HS-5 (cell line): ENCODE measurements at places on chromosomes 11 and 22.

DNA sequence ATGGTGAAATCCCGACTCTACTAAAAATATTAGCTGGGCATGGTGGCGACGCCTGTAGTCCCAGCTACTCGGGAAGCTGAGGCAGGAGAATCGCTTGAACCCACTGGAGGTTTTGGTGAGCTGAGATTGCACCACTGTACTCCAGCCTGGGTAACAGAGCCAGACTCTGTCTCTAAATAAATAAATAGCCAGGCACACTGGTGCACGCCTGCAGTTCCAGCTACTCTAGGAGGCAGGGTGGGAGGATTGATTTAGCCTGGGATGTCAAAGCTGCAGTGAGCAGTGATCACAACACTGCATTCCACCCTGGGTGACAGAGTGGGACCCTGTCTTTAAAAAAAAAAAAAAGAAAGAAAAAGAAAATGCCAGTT is 17.4 kb downstream of the SUSD2 start:
- DNase-seq: no peak

- no peak for DNase-seq
These were observed 183.8 kb upstream of the NTM start for GRCh38 chr11:131186629-131187101.

- no peak for DNase-seq
These were observed 33.0 kb upstream of the P2RY2 start for GRCh38 chr11:73184953-73185671.

- no peak for DNase-seq
These were observed at the start of gene CPT1B for GRCh38 chr22:50577987-50578775. CPT1B (minus strand) TSS chr22:50578427; CDS start chr22:50577915, 512 bp downstream.

GRCh38 chr11:93189462-93189861 is 8.3 kb downstream of the SLC36A4 start:
- DNase-seq: no peak

DNA sequence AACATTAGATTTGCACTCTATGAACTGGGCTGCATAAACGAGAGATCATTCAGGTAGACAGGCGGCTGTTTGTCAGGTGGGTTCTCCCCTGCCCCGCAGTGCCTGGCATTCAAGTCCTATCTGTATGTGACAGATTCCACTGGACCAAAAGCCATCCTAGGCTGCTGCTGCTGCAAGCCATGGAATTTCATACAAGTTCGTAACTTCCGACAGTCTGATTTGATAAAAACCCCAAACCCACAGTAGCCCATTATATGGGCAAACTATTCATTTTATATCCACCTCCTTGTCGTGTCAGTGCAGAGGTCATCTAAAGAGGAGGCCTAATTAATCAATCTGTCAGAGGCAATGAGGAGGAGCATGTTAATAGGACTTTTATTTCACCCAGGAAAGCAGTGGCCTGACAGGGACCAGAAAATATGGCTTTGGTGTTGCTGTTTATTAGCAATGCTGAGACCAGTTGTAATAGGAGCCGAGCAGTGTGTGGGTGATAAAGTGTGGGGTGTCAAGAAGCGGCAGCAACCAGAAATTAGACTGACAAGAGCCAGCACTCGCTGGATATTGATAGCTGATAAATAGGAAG is 124.2 kb downstream of the ARL14EP start:
- DNase-seq: no peak

- peak; percentile 97 for DNase-seq
These were observed 85.4 kb downstream of the MTNR1B start for GRCh38 chr11:93054881-93055280.

GRCh38 chr22:46175631-46176030 is 25.3 kb downstream of the PPARA start:
- DNase-seq: peak; percentile 65

- DNase-seq: no peak
These were observed 2.6 kb upstream of the ME3 start for GRCh38 chr11:86675017-86675416.

DNA sequence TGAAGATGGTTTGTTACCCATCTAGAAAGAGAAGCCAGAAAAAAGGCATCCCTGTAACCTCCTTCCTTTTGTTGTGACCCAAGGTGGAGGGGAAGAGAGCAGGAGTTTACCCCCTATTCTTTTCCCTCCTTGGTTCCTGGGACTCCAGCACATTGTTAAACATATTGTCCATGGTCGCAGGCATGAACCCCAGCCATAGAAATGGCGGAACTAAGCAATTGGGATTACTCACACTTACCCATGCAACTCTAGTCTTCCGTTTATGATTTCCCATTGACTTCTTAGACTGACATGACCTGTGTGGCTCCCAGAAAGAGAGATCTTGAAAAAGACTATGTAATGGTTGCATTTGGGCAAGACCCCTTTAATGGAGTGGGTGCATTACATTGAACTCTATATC is 45.4 kb downstream of the OR4C46 start:
- DNase-seq: no peak

- DNase-seq: no peak
These were observed 622.3 kb upstream of the CHORDC1 start for GRCh38 chr11:90845126-90845525.

- no peak for DNase-seq
These were observed 27.2 kb downstream of the FADD start for GRCh38 chr11:70230151-70230839.

DNA sequence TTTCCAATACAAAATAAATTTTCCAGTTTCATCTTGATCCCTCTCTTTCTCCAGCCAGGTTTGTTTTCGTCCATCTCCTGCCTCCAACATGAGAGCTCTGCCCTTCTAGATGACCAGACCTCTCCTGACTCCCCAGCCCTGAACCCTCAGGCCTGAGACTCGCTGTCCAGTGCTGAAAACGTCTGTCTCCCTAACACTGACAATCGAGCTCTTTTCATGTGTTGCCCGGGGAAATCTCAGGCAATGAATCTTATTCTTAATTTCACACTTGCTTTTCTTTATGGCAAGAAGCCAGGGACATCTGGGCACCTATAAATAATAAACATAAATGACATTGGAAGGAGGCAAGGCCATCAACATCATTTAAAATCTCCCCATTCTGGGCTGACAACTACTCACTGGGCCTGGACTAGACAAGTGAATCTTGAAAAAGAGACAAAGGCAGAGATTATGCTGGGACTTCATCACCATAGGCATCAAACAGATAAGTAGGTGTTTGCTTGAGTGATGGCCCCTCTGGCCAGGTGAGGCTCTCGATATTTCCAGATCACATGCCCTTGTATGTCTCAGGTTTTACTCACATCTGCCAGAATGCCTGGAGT is 274.5 kb upstream of the B3GAT1 start:
- DNase-seq: no peak

- DNase-seq: no peak
These were observed 25.5 kb downstream of the SCGB1A1 start for GRCh38 chr11:62444236-62444833.

DNA sequence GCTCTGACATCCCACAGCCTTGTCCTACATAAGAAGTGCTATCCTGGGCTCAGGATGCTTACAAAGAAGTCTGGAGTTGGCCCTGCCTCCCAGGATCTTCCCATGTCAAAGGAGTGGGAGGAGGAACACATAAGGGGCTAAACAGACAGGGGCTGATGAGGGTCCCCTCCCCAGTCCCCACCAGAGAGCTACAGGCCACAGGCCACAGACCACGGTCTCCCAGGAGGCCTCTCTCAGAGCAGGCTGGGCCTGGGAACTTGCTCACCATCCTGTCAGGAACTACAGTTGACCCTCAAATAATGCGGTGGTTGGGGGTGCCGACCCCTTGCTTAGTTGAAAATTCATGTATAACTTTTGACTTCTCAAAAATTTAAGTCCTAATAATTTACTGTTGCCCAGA is 315.5 kb downstream of the NTM start:
- DNase-seq: no peak

- DNase-seq: no peak
These were observed 4.0 kb downstream of the DAGLA start for GRCh38 chr11:61683961-61684869.

GRCh38 chr11:44978274-44978960 is 27.7 kb upstream of the TP53I11 start:
- no peak for DNase-seq

GRCh38 chr11:98679673-98680072 is 341.1 kb upstream of the CNTN5 start:
- DNase-seq: no peak

DNA sequence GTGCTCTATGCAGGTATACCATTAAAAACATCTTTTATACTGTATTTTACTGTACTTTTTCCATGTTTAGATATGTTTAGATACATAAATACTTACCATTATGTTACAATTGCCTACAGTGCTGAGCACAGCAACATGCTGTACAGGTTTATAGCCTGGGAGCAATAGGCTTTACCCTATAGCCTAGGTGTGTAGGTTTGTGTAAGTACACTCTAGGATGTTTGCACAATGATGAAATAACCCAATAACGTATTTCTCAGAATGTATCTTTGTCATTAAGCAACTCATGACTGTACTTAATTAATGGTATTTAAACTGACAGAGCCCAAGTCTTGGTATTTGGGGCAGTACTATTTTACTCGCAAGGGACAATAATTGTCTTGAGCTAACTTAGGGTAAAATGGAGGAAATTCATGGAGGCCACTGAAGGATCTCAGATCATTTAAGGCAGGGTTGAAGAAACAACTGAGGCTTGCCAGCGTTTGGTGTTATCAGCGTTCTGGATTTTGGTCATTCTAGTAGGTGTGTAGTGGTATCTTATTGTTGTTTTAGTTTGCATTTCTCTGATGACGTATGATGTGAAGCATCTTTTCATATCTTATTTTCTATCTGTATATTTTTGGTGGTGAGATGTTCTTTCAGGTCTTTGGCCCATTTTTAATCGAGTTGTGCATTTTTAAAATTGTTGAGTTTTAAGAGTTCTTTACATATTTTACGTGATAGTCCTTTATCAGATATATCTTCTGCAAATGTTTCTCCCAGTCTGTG is 42.4 kb downstream of the ADAMTS15 start:
- DNase-seq: no peak

DNA sequence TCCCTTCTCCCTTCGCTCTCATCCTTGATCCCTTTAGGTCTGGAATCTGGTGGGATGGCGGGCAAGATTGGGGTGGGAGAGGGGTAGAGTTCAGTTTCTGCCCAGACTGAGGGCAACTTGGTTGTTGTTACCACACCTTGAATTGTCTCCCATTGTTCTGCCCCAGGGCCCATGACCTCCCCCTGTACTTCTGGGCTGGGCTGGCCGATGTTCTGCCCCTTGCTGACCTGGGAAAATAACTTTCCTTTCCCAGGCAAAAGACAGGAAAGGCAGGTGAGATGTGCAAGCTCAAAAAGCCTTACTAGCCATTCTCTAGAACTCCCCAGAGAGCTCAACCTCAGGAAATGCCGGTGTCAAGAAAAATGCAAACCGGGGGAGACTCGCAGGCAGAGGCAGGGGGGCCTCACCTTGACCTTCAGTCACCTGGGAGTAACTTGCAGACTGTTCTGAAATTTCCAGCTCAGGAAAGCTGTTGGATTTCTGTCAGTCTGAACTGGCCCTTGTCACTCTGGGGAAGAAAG is 32.4 kb upstream of the EIF3D start:
- no peak for DNase-seq

DNA sequence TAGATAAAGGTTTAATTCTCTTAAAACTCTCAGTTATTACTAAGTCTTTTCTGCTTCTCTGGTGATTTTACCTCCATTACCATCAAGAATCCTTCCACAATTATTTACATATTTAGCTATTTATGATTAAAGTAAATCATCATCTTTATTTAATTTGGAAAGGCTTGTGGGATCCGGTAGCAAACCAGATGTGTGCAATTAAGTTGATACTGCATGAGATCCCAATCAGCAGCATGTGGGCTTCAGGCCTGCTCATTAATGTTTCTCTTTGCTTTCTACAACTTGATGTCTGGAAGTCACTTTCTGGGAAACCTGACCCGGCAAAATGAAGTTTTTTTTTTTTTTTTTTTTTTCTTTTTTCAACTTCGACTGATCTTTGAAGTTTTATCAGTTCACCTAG is 558.4 kb upstream of the ANO5 start:
- no peak for DNase-seq

GRCh38 chr11:60159868-60160267 is 23.0 kb downstream of the MS4A6A start:
- no peak for DNase-seq

- DNase-seq: no peak
These were observed 18.3 kb downstream of the CLMP start for GRCh38 chr11:123176785-123177184.

GRCh38 chr11:1938343-1939005 is 8.7 kb upstream of the MRPL23 start:
- no peak for DNase-seq

- DNase-seq: no peak
These were observed 6.4 kb downstream of the SIGIRR start for GRCh38 chr11:408154-409007.

DNA sequence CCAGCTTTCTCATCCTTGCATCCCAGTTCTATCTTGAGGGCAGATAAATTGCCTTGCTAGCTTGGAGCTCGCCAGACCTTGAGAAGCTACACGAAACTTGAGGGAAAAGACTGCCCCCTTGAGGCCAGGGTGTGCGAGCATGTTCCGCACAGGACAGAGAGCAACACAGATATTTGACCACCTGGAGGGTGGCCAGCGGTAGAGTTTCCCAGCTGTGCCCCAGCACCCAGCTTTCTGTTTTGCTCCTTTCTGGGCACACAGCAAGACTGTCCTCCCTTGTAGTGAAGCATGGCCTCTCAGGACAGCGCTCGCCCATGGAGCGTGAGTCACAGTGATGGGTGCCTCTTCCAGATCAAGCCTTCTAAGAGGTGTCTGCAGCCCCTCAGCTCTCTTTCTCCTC is 23.5 kb downstream of the SPATA19 start:
- no peak for DNase-seq

- DNase-seq: no peak
These were observed 4.3 kb upstream of the RRM1 start for GRCh38 chr11:4090258-4090657.

DNA sequence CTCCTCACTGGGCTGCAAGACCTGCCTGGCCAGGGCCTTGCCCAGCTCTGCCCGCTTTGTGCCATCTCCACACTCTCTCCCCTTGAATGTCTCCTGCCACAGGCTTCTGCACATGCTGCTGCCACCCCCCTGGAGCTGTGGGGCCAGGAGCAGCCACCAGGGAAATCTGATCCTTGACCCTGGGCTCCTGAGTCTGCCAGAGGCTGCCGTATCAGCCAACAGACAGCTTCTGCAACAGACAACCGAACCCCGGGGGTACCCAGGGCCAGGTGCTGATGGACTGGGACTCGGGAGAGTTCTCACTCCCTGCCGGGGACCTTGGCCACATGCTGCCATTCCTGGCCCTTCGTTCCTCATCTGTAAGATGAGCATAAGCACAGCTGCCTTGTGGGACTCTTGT is 3.3 kb upstream of the PPARA start:
- no peak for DNase-seq
